ENCODE measurements at places on chromosomes 13 and 19.

DNA sequence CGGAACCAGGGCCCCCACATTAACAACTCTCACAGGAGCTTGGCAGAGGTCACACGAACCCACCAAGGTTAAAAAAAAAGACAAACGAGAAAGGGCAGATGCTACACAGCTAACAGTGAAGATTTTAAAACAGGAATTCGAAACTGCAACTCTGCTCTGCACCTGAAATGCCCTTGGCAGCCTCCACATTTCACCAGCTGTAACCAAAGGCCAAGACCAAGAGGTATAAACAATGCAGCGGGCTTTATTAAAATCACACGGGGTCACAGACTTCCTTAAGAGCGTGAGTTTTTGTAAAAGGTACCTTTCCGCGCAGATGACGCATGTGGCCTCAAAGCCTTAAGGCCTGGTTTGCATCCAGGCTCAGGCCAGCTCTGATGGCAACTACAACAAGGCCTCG is 88.2 kb downstream of the STK24 start:
- no peak for ATAC-seq

GRCh38 chr19:3771000-3771905 is 775 bp downstream of the RAX2 start:
- ATAC-seq, result no peak

DNA sequence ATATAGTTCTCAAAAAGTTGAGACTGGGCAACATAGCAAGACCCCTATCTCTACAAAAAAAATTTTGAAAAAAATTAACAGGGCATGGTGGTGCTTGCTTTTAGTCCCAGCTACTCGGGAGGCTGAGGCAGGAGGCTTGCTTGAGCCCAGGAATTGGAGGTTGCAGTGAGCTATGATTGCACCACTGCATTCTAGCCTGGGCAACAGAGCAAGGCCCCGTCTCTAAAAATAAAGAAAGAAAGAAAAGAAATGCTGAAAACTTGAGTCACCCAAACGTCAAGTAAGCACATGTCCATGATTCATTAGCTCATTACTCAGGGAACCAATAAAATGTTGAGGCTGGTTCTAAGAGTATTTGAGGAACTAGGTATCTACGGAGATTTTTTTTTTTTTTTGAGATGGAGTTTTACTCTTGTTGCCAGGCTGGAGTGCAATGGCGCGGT is 33.9 kb upstream of the SEMA6B start:
- ATAC-seq, result no peak

DNA sequence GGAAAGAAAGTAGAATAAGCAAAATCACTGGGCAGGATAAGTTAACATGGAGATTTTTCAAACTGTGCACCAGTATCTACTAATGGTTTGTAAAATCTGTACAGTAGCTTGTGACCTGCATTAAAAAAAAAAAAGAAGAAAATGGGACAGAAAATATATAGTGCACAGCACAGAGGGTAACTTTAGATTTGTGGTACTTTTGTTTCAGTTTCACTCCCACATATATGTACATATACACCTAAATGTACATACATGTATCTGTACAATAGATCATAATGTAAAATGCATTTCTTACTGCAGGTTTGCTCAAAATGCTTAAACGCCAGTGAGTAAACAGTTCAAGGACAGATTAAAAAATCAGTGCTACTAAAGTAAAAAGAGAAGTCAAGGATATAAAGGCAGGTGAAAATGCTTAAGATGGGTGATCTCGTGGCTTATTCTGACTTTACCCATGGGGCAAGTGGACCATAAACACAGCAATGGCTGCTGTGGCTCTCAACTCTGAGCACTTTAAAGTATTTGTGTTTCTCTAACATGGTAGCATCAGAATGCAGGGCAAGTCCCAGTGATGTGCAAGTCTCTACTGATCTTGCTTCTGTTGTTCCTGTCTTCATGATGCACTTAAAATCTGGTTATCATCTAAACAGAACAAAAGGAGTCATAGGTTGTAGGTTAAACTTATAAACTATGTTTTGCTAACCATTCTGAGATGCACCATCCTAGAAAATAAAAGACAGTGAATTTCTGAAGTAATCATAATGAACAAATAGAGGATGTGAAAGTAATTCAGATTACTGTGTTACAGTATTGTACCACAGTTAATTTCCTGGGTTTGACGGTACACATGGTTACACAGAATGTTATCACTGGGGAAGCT is 112.3 kb downstream of the MIPEP start:
- ATAC-seq, result peak; percentile 40

Measured in activated T-helper 17 cell treated with anti-CD3 and anti-CD28 coated beads, Interleukin-2, amount 50 U/mL, for 72 hours (primary cell).